ENCODE measurements at places on chromosomes 5 and 9. TPM values are rescaled to one million over a fixed set of nuclear protein-coding genes. Genes with fewer than 3 reads are reported as not detected.

DNA sequence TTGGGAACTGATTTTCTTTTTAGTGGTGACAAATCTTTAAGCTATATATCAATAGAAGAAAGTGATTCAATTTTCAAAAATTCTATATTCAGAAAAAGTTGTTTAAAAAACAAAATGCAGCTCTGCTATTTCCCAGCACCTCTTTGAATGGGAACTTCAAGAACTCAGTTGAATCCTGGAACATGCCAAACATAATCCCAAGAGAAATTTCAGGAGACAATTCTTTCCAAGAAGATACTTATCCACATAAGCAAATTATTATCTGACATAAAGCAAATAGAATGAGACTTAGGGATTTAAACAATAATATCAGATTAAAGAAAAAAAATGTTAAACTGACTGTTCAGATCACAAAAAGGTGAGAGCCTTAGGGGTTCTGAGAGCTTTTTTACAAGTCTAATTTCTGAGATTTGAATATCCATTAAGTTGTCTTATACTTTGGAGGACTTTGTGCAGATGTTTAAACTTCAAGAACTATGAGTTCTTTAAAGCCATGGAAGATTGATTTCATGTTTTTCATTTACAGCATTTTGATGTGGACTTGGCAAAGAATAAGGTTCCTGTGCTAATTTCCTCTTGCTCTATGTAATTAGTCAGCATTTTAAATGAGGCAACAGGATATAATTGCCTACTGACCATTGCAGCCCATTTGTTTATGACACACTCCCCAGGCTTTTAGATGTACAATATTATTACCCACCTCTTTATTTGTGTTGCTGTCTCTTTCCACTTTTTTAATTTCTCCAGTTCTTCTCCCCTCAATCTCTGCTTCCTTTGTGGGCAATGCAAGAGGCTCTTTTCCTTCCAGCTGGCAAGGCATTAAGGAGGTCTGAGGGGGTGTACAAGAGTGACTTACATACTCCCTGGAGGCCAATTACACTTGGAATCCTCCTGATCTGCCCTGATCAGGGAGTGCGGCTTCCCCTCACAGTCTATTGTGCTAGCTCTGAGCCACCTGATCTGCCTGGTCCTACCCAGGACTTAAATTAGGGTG is 419.1 kb downstream of the NR2F1-AS1 start:
- DNase-seq: no peak

Gene SEMA5A
- 11.2 TPM for total RNA-seq

GRCh38 chr9:119004618-119004990 is 364.6 kb downstream of the BRINP1 start:
- DNase-seq: no peak

Gene PPIC
- total RNA-seq: 3.1 TPM

- DNase-seq: no peak
These were observed 138.2 kb downstream of the TLE4 start for GRCh38 chr9:79709743-79710674.

DNA sequence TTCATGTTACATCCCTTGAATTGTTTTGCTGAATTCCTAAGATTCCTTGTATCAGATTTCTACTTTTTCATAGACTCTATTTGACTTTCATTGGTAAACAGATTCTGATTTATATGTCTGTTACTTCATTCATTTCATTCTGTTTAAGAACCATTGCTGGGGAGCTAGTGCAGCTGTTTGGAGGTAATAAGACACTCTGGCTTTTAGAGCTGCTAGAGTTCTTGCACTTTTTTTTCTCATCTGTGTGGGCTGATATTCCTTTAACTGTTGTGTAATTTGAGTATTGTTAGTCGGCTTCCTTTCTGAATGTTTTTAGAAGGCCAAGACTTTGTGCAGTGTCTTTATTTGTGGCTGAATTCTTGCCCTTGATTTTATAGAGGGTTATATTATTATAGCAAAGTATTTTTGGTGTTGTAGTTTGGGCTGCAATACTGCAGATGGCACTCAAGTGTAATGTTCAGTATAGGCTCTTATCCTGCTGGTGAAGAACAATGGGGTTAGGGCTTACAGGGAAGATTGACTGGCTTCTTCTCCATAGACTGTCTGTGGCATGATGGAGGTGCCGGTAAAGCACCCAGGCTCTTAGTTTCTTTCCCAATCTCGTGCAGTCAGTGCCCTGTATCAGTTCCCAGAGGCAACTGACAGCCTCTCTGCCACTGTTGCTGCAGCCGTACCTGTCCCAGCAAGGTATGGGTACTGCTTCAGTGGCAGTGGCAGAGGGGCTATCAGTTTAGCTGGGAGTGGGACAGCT is 162.2 kb downstream of the OXCT1 start:
- DNase-seq: no peak

DNA sequence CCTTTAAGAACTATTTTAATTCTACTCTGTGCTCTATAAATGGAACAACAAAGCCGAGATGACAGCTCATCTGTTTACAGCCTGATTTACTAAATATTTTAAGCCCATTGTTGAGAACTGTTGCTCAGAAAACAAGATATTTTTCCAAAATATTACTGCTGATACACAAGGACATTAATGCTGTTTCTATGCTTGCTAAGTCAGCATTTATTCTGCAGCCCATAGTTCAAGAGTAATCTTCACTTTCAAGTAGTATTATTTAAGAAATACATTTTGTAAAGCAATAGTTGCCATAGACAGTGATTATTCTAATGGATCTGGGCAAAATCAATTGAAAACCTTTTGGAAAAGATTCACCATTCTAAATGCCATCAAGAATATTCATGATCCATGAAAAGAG is 208.3 kb downstream of the CDH12 start:
- DNase-seq: no peak

- no peak for DNase-seq
These were observed 30.0 kb downstream of the RNF130 start for GRCh38 chr5:180041301-180042274.

GRCh38 chr5:42982107-42982622 is 58.0 kb downstream of the ANXA2R start:
- DNase-seq: no peak

GRCh38 chr9:134484479-134484878 is 157.1 kb upstream of the COL5A1 start:
- no peak for DNase-seq

Gene RMND5B
- 19.3 TPM for total RNA-seq

- no peak for DNase-seq
These were observed 18.2 kb downstream of the NRG2 start for GRCh38 chr5:140024928-140025327.

DNA sequence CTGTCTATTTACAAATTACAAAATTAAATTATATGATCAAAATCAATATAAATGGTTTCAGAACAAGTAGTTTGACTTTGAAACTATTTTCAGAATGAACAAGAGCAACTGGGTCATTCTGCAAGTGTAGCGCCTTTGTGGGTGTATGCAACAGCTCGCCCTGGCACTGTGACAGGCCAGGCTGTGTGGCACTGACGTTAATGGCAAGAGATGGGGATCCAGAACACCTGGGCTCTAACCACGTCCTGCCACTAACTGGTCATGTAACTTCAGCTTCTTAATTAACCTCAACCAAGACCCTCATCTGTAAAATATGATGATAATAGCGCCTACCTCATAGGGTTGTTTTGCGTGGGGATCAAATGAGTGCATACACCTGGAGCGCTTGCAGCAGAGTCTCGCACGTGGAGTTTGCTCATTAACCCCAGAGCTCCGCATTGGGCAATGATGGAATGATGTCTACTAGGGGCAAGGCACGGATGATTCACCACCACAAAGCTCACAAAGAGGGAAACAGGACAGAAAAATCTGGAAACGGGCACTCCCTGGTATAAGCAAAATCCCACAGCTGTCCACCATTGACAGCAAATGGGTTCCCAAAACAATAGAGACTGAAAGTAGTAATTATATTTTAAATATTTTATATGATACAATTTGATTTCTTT is 639.4 kb downstream of the SEMA5A start:
- no peak for DNase-seq

Gene DUSP1
- 54.1 TPM for total RNA-seq

DNA sequence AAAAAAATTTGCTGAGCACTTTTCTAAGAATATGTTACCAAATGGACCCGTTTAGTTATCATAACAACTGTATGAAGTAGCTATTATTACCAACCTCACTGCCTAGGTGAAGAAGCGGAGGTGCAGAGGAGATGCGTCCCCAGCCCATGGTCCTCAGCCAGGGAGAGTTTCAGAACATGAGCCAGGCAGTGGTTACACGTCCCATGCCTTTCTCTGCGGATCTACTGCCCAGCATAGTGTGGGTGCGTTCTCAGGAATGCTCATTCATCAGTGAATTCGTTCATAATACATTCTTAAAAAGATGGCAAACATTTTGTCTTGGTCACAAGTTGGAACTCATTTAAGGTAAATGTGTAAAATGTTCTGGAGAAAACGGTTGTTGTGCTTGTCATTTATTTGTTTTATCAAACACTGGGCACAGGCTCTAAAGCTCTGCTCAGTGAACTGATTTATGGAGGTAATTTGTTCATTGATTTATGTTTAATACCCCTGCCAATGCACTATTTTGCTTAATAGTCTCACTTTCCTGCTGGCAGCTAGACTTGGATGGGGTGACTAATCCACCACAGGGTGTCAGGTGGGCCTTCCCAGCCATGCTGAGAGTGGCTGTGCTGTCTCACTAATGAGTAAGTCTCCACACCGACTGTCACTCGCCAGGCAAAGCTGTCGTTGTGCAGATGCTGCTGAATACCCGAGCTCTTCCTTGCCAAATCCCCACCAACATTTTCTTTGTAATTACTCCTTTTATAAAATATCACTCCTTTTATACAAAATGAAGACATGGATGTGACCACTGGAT is 248.8 kb downstream of the TENT4A start:
- no peak for DNase-seq

Gene SLC6A19
- not detected for total RNA-seq

- no peak for DNase-seq
These were observed at the start of gene SYK for GRCh38 chr9:90801241-90801972. SYK (plus strand) TSS chr9:90801819; CDS start chr9:90843899, 42,080 bp downstream.

- DNase-seq: no peak
These were observed 281.9 kb downstream of the GLIS3 start for GRCh38 chr9:4017749-4018491.

GRCh38 chr5:154547551-154547950 is 69.5 kb upstream of the HAND1 start:
- DNase-seq: no peak

GRCh38 chr5:180352116-180353047 is 754 bp downstream of the GFPT2 start:
- DNase-seq: no peak

DNA sequence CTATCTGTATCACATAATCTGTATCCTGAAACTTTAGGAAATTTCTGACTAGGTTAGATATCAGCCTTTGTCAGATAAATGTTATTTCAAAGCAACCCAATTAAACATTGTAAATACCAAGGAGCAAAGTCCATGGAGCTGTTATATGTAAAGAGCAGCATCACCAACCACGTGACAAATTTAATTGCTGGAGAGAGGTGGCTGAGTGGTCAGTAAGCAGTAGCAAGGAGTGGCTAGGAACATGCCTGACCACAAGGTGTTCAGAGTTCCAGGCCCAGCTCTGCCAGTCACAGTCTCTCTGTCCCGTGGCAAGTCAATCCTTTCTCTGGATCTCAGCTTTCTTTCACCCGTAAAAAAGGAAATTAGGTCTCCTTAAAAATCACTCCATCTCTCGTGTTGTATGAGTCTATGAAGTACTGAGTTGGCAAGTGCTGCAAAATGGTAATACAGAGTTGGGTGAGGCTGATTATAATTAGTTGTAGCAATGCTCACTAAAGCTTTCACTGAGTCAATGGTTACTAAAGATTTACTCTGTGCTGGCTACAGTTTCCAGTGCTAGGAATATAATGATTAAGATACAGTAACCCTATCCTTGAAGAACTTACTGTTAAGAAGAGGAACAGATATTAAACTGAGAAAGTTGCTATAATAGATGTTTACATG is 166.1 kb downstream of the GNAQ start:
- no peak for DNase-seq

GRCh38 chr5:140574165-140574564 is 9.5 kb downstream of the SLC35A4 start:
- no peak for DNase-seq

DNA sequence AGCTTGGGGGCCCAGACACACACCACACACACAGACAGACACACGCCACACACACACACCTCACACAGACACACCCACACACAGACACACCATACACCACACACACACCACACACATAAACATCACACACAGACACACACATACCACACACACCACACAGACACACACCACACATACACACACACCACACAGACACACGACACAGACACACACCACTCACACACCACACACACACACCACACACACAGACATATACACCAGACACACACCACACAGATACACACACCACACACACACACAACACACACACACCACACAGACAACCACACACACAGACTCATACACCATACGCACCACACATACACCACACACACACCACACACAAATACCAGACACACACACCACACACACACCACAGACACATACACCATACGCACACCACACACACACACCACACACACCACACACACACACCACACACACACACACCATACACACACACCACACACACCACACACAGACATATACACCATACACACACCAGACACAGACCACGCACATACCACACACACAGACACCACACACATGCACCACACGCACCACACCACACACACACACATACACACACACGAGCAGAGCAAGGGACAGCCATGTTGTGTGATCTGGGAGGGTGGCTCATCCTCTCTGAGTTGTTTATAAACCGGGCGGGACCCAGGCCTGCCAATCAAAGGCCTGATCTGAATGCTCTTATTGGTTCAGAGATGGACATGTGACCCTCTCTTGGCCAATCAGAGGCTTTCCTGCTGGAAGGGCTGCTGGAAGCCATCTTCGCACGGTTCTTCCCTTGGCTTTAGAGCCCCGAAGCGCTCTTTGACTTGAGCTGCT is 148.3 kb downstream of the GAPVD1 start:
- DNase-seq: no peak

Gene S100Z
- total RNA-seq: 0.47 TPM

All from occipital lobe (tissue), 3 donors.